ENCODE measurements at places on chromosomes 6 and 20. TPM values are rescaled to one million over a fixed set of nuclear protein-coding genes. Genes with fewer than 3 reads are reported as not detected.

EDN3 gene
- not detected for total RNA-seq

PGC gene
- not detected for total RNA-seq

ULBP2 gene
- not detected for total RNA-seq

EPPIN gene
- not detected for total RNA-seq

PSORS1C2 gene
- total RNA-seq, result not detected

SIM1 gene
- total RNA-seq, result not detected

RREB1 gene
- total RNA-seq, result 62.5 TPM

RIMS4 gene
- not detected for total RNA-seq

TRIM40 gene
- not detected for total RNA-seq

OR2J3 gene
- total RNA-seq, result not detected

COL10A1 gene
- not detected for total RNA-seq

CLDN20 gene
- total RNA-seq, result not detected

MYB gene
- 1.4 TPM for total RNA-seq

DLL1 gene
- 4.5 TPM for total RNA-seq

STMN3 gene
- total RNA-seq, result 32.2 TPM

FNDC1 gene
- not detected for total RNA-seq

PKIB gene
- not detected for total RNA-seq

GGTLC1 gene
- not detected for total RNA-seq

PKHD1 gene
- total RNA-seq, result not detected
